ENCODE measurements at places on chromosomes 3 and 15. TPM values are rescaled to one million over a fixed set of nuclear protein-coding genes. Genes with fewer than 3 reads are reported as not detected.
A peak's percentile ranks its signal among the peaks of the same experiment; 100 is the strongest.

The GREM1 gene
- total RNA-seq, result 0.15 TPM

The KLHL40 gene
- 0.26 TPM for total RNA-seq

The CLDN18 gene
- not detected for total RNA-seq

The RASL12 gene
- total RNA-seq, result 8.2 TPM

The FOXL2NB gene
- total RNA-seq, result not detected

DNA sequence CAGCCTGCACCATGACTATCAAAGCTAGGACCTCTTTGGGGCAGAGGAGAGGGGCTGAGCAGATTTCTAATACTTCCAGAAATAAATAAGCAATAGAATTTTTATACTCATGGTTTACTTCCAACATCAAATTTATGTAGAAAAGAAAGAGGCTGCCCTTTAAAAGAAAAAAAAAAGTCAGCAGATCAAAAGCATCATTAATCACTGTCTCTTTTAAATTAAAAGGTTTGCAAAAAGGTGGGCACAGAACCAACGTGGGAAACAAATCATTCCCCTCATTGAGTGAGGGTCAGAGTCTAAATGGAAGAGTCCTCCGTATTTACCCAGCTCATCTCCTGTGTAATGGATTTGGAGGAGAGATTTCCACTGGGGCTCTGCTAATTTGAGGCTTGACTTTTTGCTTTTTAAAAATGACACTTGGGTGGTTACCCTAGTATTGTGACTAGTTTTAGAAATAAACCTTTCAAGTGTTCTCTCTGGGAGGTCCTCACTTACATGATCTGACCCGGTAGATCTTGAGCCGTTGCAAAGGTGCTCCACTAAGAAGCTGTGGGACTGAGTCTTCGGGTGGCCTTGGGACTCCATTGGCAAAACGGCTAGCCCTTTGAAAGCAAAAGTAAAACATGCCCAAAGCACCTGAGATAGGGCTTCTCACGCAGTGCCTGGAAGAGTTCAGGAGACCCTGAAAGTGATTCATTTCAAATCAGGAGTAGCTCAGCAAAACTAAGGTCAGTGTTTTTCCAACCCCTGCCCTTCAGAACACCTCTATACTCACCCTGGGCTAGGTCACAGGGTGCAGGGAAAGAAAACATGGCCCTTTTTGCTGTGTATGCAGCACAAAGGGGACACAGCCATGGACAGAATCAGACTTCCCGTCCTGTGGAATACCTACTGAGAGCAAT lies 320.9 kb downstream of the FOXP1 start:
- peaks cover 20% of the 10 kb centered on the region for H3K4me1 ChIP-seq
- no peak overlapping the region for H3K27ac ChIP-seq
- no peaks in the 10 kb centered on the region for H3K36me3 ChIP-seq
- H3K4me3 ChIP-seq, result no peak overlapping the region
- no peaks in the 10 kb centered on the region for H3K27me3 ChIP-seq

DNA sequence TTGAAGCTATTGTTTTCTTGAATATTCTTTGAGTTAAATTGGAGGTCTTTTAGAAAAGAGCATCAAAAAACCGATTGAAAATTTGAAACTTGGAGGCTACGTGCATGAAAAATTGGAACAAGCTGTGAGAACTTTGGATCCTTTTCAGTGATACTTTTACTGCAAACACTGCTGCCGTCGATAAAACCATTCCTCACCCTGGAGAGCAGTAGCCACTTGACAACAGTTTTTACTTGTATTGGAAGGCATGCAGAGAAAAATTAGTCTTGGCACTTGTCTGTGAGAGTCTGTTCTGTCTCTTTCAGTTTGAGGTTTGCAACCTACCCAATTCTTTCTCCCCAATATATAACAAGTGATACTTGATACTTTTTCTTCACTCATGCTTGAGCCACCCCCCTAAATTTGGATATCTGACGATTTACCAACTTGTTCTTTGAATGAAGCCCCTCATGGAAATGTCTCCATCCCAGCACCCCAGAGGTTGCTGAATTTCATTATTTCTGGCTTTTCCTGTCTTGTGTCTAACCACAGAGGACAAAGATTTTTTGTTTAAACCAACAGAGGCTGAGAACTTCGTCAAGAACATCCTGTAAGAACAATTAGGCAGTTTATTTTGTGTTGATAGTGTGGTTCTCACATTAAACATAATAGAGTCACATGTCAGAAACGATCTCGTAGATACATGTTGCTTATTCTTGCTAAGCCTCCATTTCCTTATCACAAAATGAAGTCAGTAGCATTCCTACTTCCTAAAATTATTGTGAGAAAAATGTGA lies 307.3 kb upstream of the PLSCR5 start:
- H3K4me3 ChIP-seq, result no peak overlapping the region
- no peak for DNase-seq
- no peaks in the 10 kb centered on the region for H3K36me3 ChIP-seq
- no peaks in the 10 kb centered on the region for H3K4me1 ChIP-seq
- no peak overlapping the region for H3K27ac ChIP-seq

GRCh38 chr15:41801185-41801584 lies 26.7 kb upstream of the JMJD7 start:
- no peaks in the 10 kb centered on the region for H3K27me3 ChIP-seq
- no peak overlapping the region for H3K4me3 ChIP-seq
- no peak overlapping the region for H3K27ac ChIP-seq
- peaks cover 12% of the 10 kb centered on the region for H3K4me1 ChIP-seq

DNA sequence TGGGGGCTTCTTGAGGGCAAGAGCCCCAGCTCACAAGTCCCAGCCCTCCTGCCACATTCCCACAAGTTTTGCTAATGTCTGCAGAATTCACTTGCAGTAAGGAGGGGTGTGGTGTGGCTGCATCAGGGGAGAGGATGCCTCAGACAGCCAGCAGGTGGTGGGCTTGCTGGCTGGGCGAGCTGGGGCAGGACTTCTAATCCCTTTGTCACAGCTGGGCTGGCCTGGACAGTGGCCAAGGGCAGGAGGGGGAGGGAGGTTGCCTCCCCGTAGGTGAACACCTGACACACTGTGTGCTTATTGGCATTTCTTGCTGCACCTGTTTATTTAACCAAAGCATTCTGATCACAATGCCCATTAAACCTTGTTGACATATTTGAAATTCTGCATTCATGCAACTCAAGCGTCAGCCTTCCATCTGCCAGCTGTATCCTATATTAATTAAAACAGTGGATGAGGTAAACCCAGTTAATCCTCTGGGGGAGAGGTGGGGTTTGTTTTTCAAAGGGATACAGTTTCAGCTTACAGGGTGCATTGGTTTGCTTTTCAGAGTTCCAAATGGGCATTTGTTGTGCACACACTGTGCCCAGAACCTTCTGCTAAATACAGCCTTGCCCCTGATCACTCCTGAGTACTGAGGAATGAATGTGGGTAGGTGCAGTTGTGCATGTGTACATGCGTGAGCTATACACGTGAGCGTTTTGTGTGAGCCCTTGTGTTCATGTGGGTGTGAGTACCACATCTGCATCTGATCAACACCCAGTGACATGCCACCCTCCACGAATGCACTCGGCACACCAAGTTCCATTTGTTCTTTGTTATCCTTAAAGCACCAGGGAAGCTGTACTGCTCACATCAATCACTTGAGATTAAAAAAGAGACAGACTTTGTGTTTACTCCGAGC lies 268.7 kb downstream of the XXYLT1 start:
- DNase-seq, result peak; percentile 57
- H3K36me3 ChIP-seq, result no peaks in the 10 kb centered on the region
- H3K4me3 ChIP-seq, result no peak overlapping the region

DNA sequence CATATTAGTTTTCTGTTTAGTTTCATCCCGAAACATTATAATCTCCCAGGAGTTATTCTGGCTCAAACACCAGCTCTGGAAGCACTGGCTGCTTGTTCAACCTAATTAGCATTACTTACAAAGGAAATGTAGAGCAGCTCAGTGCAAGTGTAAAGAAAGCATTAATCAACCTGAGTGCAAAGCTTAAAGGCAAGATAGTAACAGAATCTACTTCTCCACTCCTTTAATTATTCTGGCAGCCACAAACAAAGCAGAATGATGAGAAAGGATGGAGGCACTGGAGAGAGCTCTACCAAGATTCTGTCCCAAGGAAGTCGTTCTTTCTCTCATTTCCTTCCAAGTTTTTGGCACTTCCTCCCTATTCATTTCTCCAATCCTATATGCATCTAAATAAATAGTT lies 1384.0 kb downstream of the ZPLD1 start:
- no peaks in the 10 kb centered on the region for H3K36me3 ChIP-seq
- no peak overlapping the region for H3K27ac ChIP-seq
- no peak overlapping the region for H3K4me3 ChIP-seq
- H3K27me3 ChIP-seq, result no peaks in the 10 kb centered on the region
- no peaks in the 10 kb centered on the region for H3K4me1 ChIP-seq

DNA sequence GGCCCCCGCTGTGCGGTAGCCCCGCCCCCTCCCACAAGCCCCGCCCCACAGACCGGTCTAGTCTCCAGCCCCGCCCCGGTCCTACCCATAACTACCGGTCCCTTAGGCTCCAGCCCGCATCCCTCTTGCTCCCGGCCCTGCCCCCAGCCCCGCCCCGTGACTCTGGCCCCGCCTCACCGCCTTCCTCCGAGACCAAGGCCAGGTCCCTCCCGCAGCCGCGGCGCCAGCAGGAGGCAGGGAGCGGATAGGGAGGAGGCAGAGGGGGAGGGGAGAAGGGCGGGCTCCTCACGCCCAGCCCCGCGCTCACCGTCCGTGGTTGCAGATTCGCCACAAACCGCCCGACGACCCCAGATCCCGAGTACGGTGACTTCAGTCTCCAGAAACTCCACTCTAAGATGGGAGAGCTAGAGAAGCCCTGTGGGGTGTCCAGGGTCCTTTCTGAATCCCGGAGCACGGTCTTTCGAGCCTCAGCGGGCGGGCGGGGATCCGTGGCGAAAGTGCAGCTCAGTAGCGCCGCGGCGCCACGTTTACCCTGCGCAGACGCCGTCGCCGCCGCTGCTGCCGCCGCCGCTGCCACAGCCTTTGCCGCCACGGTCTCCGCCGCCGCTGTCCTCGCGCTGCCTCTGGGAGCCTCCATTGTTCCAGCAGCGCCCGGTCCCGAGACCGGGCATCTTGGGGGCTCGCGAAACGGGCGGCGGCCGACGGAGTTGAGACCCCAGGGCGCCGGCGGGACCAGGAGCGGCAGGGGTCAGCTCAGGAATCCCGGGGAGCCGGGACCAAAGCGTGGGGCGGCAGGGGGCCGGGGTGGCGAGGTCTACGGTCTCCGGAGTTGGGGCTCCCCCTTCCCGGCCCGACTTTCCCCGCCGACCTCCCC lies at the start of gene BRPF1:
TSS of gene BRPF1 (plus strand) at position 530 of the 874 bp plus-strand sequence. CDS start 2,406 bp downstream, outside the sequence.
- peaks cover 28% of the 10 kb centered on the region for H3K36me3 ChIP-seq
- no peaks in the 10 kb centered on the region for H3K27me3 ChIP-seq
- DNase-seq, result peak; percentile 99

DNA sequence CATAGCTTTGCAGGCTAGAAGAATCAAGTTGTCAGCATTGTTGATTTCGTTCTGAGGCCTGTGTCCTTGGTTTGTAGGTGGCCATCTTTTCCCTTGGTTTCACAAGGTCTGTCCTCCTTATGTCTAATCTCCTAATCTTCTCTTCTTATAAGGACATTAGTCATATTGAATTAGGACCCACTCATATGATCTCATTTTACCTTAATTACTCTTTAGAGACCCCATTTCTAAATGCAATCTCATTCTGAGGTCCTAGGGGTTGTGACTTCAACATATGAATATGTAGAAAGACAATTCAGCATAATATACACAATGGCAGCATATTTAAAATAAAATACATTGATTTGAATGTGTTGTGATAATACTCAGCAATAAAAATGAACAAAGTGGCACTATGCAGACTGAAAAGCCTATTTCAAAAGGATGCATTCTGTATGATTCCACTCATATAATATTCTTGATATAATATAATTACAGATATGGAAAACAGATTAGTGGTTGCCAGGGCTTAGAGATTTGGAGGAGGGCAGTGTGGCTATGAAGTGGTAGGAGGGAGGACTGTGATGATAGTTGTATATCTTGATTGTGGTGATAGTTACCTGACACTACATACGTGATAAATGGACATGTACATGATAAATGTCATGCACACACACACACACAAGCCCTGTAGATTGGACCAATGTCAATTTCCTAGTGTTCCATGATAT lies 431.0 kb downstream of the EPHA6 start:
- H3K27ac ChIP-seq, result no peak overlapping the region
- no peak for DNase-seq
- no peaks in the 10 kb centered on the region for H3K27me3 ChIP-seq
- H3K4me3 ChIP-seq, result no peak overlapping the region
- H3K4me1 ChIP-seq, result no peaks in the 10 kb centered on the region
- no peaks in the 10 kb centered on the region for H3K36me3 ChIP-seq
